ENCODE measurements at places on chromosomes 2 and 18.

DNA sequence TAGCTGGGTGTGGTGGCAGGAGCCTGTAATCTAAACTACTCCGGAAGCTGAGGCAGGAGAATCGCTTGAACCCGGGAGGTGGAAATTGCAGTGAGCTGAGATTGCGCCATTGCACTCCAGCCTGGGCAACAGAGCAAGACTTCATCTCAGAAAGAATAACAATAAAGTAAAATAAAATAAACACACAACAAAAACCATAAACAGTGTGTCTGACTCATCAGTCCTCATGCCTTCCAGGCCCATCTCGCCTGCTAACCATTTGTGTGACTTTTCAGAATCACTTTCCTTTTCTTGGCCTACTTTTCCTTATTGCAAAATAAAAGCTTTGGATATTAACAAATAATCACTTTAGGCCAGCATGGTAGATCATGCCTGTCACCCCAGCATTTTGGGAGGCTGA is 42.0 kb upstream of the ASXL2 start:
- peak; percentile 86 for DNase-seq

DNA sequence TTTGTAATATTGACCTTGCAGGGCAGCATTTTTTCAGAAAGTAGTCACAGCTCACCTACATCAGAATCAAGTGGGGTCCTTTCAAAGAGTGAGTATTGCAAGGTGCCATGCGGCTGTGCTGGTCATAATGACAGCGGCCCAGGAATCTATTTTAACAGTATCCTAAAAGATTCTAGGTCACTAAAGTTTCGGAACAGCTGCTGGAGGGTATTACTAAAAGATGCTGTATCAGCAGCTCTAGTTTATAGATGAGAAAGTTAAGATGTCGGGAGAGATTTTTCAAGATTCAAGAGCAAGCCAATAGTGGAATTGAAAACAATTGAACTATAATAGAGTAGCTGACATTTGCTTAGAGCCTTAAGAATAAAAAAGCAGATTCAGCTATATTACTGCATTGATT is 336.0 kb downstream of the SLC8A1 start:
- no peak for DNase-seq

GRCh38 chr2:72077702-72078169 is 69.9 kb downstream of the CYP26B1 start:
- no peak for DNase-seq

DNA sequence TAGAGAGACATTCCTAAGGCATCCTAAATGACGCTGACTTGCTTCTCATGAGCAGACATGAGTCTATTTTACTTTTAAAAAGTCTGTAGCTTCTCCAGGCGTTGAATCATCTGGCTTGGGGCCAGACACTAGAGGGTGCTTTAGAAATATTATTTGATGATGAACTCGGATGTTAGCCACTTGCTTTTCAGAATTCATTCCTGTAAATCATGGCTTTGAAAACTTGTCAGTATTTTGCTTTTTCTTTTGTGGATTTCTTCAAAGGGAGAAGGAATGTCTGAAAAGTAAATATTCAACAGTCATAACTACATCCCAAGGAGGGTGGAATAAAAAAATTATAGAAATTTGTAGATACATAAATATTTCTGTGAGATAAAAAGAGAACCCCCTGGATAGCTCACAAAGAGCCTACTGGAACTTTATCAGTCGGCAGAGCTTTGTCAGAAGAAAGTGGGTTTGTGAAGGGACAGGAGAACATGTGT is 370.8 kb downstream of the OSR1 start:
- peak; percentile 95 for DNase-seq

- no peak for DNase-seq
Measured at GRCh38 chr18:79640064-79640672, 39.4 kb upstream of the CTDP1 start.

GRCh38 chr2:175004980-175005732 is at the start of gene CHN1:
Gene CHN1, minus strand, starts transcription at chr2:175005381. Its CDS starts 469 bp downstream, at chr2:175004912.
- peak; percentile 71 for DNase-seq

DNA sequence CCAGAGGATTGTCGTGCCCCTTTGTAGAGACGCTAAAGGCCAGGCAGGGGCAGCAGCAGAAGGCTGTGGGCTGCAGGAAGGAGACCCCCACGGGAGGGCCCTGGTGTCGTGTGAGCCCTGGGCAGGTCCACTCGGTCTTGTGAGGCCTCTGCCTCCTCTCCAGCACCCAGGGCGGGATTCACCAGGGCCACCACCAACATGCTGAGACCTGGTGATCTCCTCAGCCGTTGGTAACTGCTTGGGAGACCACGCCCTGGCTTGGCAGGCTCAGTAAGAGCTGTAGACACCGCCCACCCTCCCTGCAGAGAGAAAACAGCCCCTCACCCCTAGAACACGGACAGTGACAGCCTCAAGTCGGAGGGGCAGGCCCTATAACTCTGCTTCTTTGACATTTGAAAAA is 21.1 kb downstream of the MBP start:
- DNase-seq, result no peak

- no peak for DNase-seq
Measured at GRCh38 chr18:74828200-74828599, 230.5 kb downstream of the ZNF407 start.

DNA sequence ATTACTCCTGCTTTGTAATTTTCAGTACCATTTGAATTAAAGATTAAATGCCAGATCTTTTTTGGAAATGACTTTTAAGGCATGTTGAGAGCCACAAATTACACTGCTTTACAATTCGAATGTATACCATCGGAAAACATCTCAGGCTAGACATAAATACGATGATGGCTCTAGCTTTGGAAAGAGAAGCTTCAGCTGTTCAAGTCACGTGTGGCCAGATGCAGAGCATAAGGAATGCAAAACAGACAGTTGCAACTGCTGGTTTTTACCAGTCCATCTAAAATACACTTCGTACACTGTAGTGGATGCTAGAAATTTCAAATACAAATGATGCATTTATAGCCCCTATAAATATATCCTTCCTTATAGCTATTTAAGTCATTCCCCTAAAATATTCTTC is 8.0 kb downstream of the ZNF516 start:
- no peak for DNase-seq

DNA sequence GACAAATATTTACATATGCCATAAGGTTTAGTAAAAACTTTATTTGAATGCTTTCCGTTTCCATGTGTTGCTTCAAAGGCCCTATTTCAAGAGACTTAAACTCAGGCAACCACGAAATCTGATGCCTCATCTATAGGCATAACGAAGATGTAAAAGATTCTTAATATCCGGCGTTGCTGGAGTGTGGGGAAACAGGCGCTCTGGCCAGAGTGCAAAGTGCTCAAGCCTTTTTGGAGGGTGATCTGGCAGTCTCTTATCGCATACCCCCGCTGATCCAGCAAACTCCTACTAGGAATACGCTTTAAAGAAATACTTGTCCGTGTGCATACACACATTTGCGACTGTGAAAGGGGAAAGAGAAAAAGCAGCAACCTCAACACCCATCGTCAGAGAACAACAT is 108.8 kb downstream of the NOL10 start:
- no peak for DNase-seq

- DNase-seq, result no peak
Measured at GRCh38 chr2:219221957-219222518, 3.3 kb upstream of the ABCB6 start.

DNA sequence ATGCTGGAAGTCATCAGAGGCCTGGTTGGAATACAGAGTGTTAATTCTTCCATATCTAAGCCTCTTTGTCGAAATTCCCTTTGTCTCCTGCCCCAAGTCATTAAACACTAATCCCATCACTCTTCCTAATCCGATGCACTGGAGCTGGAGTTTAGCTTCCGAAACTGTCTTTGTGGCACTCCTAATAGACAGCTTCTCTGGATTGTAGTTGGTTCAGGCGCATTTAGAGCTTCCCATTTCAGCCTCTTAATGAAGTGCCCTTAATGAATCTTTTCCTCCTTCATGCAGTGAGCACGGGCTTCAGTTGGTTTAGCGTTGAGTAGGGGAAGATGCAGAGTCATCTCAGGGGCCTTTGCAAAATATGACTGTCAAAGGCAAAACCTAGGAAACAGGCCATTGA is 72.2 kb upstream of the MEIS1 start:
- no peak for DNase-seq

DNA sequence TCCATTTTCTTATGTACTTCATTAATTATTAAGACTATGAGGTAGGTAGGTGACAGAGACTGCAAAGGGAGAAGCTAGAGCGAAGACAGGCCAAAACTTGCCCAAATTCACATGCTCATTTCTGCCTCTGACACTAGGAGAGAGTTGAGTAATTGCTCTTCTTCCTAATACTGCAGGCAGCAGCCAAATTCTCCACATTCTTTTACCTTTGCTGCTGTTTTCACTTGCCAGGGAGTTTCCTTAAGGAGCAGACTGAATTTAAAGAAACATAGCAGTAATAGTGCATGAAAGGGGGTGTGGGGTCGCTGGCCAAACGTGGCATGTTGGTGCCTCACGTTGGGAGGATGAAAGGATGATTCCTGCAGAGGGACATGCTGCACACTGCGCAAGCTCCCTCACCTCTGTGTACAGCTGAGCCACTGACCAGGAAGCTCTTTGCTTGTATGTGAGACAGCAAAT is 12.3 kb downstream of the CRIM1 start:
- DNase-seq, result no peak

DNA sequence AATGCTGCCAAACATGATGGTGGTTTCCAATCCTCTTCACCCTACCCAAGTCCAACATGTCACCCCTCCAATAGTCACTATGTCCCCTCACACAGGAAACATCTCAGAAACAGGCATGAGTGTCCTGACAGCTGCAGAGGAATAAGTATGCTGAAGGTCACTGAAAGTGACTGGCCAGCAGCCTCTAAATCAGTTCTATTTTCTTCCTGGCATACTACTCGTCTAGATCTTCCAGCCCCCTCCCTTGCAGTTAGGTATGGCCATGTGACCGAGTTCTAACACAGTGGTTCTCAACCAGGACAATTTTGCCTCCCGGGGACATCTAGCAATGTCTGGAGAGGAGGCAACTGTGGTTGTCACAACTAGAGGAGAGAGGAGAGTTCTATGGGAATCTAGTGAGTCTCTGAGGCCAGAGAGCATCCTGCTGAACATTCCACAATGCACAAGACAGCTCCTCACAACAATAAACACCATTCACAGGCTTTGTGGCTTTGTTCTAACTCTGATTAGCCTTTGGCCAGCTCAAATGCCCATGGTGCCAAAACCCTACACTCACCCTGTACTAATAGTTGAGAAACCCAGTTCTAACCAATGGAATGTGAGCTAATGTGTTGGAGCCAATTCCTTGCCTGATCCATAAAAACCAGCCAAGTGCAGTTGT is 12.6 kb upstream of the ID2 start:
- no peak for DNase-seq

DNA sequence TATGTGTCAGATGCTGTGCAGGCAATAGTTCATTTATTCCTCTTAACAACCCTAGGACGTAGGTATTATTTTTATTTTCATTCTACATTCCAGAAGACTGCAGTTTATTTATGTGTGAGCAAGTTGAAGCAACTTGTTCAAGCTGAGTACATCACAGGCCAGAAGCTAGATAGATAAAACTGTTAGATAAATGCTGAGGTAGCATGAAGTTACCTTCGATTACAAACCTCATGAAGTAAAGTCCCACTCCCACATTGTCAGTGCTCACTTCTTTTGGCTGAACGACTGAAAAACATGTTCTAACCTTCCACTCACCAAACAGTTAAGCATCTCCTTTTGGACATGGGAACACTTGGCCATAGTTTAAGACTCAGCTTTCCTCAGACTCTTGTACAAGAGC is 439.2 kb downstream of the TNS1 start:
- DNase-seq, result no peak

DNA sequence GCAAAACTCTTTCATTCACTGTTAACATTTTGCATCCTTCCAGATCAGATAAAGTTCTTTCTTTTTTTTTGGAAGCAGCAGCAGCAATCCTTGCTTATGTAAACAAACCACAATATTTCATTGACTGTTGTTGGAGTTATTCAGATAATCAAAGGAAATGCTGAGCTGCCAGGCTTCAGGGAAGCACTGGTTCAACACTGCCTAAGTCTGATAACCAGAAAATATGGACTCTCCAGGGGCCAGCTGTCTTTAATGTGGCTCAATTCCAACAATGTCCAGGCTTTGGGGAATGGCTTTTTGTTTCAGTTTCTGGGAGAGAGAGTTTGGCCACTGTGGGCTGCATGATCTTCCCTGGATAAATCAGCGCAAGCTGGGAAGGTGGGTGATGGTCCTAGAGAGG is 354.3 kb downstream of the AKAIN1 start:
- DNase-seq, result no peak

GRCh38 chr2:156429211-156429610 is 7.0 kb upstream of the GPD2 start:
- peak; percentile 59 for DNase-seq

DNA sequence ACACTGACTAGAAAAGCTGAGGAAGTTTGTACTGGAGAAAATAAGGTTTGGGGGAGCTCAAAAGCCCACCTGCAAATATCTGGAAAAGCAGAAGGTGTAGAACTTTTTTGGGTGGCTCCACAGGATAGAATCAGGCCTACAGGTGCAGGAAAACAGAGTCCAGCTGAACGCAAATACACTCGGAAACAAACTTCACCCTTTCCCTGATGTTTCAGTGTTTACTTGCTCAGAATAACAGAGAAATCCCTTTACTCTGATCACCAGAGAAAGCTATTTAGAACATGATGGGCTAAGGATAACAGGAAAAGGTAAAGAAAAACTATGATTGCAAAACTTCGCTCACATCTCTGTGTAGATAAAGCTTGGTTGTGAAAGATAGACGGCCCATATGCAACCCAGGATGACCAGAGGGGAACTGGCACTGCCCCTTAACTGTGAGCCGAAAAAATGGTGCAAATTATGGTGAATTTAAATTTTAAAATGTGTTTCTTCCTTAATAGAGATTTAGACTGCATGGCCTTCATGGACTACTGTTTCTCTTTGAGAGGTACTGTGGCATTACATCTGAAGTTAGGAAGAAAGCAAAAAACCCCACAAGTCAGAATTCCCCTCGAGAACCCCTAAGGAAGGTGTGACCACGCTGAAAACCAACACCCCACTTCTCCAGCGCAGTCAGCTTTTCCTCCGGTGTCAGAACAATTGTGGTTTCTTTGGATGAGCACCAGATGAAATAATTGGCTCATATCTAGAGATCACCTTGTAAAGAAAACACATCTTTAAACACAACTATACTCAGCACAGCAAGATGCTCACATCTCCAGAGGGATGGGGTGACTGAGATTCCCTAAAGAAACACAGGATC is 84.5 kb upstream of the TMEM247 start:
- DNase-seq, result no peak

GRCh38 chr2:182133195-182133891 is 147.7 kb downstream of the PPP1R1C start:
- peak; percentile 40 for DNase-seq

DNA sequence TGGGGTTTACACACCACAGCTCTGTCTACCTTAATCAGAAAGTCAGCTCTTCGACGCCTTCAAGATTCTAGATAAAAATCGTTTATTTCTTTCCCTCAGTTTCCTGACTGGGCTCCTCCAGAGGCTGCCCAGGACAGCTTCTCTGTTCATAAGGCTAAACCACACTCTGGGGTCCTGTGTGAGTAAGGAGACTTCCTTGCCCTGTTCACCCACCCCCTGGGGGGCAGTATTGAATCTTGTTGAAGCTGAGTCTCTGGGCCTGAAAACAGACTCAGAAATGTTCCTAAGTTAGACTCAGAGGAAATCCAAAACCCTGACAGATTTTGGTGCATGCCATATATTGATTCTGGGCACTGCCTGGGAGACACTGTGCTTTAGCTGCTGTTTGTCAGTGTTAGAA is 43.0 kb downstream of the G6PC2 start:
- no peak for DNase-seq

Data from iris pigment epithelial cell (primary cell).